ENCODE measurements at places on chromosomes 1 and 21.

GRCh38 chr1:31372751-31373055 is 173 bp downstream of the FABP3 start:
- no peak for DNase-seq

DNA sequence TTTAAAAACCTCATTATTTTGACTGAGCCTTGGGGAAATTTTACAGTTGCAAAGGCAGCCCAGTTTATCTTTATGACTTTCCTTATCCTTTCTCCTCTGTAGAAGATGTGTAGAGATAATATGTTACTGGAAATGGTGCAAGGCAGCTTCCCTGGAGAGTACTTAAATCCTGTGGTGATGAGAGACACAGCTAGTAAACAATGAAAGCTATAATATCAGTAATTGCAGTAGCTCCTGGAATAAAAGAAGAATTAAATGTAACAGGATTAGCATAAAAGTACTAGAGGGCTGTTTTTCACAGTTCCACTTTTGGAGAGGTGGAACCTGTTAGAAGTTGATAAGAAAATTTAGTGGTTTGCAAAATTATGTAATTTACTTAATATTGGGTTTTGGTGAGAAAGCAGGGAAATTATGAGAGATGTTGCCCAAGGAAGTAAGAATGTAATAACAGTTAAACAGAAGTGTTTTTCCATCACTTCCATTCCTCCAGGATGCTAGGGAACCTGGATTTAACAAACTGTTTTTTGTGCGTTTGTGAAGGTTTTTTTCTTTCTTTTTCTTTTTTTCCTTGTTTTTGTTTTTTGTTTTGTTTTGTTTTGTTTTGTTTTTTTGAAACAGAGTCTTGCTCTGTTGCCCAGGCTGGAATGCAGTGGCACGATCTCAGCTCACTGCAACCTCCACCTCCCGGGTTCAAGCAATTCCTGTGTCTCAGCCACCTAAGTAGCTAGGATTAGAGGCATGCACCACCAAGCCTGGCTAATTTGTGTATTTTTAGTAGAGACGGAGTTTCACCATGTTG is 15.7 kb upstream of the EDEM3 start:
- no peak for DNase-seq

- no peak for DNase-seq
Measured at GRCh38 chr1:162757476-162757875, 33.0 kb upstream of the HSD17B7 start.

DNA sequence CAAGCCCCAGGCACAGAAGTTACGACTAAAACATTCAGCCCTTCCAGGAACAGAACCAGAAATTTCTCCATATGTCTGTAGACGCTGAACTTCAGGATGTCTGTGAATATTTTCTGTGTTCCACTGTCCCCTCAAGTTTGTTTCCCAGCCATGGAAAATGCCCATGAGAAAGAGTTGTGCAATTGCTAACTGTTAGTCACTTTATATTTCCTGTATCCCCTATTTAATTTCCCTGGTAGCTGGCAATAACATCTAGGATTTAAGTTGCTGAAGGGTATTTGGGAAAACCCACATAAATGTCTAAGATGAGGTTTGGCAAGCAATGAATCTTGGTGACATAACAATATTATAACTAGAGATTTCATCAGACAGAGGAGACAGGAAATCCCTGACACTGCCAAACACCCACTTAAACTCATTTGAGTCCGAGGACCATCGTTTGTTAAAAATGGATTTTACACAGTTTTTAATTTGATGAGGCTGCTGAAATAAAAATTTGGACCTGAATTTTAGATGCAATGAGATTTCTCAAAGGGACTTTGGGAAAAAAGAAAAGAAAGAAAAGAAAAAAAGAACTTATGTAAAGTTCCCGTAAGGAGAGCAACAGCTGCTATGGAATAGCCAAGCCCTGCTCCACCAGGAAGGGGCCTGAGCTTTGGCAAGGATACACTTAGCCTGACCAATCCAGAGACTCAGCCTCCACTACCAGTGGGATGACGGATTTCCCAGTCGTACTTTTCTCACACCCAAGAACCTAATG is 21.8 kb upstream of the ERRFI1 start:
- no peak for DNase-seq

- no peak for DNase-seq
Measured at GRCh38 chr1:55700359-55701130, 485.4 kb upstream of the USP24 start.

DNA sequence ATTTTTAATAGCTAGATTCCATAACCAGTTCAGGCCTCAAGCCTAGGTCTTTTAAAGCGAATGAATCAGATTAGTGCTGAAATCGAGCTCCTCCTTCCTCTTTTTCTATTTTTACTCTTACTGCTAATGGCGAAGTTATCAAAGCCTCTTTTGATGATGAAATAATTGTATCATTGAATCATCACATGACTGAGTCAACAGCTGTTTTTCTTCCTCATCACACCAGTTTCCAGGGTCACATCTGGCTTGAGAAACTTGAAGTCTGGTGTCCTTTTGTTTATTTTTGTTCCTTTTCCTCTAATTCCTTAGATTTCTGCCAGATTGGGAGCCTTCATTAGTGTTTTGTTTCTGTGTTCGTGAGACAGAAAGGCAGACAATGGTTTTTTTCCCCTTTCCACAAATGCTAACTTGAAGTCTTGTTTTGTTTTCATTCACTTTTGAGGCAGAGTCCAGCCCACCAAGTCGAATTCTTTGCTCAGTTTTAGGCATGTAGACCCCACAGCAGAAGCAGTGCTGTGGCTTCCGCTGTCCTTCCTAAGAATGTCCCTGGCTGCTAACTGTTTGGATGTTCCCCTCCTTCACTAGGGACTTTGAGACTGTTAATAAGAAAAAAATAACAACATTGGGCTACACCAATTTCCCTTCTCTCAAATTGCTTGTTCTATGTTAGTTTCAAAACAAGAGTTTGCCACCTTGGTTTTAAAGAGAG is 51.9 kb upstream of the FMOD start:
- no peak for DNase-seq

DNA sequence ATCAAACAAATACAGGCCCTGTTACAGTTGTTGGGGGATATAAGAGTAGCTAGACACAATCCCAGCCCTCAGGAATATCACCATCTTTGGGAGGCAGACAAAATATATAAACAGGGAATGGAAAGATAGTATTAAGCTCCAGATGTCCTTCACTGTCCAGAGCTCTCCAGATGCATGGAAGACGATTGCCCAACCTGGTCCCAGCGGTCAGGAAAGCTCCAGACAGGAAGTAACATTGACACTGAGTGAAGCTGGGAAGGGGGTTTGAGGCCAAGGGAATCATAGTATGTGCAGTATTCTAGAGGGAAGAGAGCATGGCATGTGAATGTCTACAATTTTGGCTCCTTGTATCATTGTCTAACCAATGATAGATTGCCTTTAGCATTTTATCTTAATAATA is 173.9 kb upstream of the HOOK1 start:
- DNase-seq = no peak

GRCh38 chr1:171081763-171082201 is 8.9 kb upstream of the FMO3 start:
- DNase-seq = no peak

- DNase-seq = no peak
Measured at GRCh38 chr1:38991638-38992411, 749 bp downstream of the AKIRIN1 start.

DNA sequence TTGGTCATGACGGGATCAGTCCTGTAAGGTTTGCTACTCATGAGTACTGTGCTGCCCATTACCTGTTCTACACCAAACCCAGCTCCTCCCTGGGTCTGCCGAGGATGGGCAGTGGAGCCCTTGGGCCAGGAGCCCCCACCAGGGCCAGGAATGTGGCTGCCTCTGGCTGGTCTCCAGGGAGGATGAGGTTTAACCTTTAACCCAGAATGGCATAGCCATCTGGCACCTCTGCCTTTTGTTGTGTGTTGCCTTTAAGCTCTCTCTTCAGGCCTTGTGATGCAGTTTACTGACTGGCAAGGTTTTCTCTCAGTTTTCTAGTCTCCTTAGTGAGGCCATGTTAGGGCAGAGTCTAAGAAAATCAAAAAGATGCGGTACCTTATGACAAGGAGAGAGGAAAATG is 38.6 kb downstream of the SIPA1L2 start:
- DNase-seq = no peak

DNA sequence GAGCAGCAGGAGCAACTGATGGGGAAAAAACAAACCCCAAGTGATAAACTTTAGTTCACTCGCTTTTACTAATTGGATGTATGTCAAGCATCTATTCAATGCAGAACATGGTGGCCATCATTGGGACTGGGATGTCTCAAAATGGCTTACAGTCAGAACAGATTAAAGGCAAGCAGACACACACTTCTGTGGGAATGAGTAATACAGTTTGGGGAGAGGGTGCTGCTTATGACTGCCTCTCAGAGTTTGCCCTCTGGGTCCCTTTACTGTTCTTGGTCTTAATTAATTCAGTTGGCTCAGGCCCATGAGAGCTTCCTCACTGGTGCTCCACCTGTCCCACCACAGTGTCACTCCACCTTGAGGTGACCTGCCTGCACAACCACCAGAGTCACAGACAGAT is 119.5 kb downstream of the TBX19 start:
- DNase-seq = no peak

GRCh38 chr1:160005070-160005469 is 26.7 kb downstream of the PIGM start:
- DNase-seq = no peak

GRCh38 chr1:23111600-23112535 is 56.8 kb downstream of the LUZP1 start:
- no peak for DNase-seq

DNA sequence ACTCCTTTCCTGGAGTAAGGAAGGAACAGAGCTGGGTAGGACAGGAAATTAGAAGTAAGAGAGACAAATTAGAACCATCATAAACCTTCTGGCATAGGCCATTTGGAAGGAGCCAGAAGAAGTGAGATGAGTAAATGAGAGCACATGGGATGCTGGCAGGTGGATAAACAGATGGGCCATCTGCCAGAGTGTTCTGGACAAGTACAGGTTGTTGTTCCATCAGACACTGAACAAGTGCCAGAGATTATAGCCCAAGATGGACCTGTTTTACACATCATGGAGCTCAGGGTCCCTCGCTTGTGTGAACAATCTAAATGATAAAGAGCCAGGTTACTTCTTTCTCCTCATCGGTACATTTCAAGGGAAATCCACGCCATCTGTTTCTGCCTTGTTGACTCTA is 200.3 kb downstream of the HHIPL2 start:
- no peak for DNase-seq

GRCh38 chr1:40096977-40097782 is at the start of gene PPT1:
TSS of gene PPT1 (minus strand) at chr1:40097252. CDS start at chr1:40097238, 14 bp downstream.
- DNase-seq = peak; percentile 70

- no peak for DNase-seq
Measured at GRCh38 chr1:17176306-17177061, 28.4 kb upstream of the PADI1 start.

DNA sequence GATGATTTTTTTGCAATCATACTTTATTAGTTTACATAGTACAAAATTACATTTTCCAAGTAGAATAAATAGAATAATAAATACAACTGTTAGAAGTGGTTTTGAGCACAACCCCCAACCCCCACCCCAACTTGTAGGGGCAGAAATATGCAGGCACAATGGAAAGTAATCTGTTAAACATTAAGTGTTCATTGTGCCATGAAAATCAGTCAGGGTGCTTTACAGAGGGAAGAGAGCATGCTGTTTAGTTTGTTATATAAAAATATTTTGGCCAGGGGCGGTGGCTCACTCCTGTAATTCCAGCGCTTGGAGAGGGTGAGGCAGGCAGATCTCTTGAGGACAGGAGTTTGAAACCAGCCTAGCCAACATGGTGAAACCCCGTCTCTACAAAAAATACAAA is 2.6 kb downstream of the OR10T2 start:
- DNase-seq = no peak

- DNase-seq = no peak
Measured at GRCh38 chr1:62840555-62840954, 56.6 kb downstream of the ATG4C start.

DNA sequence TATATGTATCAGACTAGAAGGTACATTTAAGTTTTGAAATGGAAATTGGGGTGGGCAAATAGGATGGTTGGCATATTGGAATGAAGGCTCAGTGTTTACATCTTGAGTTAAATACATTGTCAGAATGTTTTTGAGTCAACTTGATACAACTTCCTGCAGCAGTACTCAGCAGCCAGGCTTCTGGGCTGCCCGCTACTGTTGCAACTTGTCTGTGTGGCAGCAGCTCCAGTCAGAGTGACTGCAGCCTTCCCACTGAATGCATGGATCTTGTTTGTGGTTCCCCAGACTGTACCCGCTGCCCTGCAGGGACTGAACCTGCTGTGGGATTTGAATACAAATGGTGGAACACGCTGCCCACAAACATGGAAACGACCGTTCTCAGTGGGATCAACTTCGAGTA is 24.9 kb upstream of the SARS1 start:
- no peak for DNase-seq

GRCh38 chr1:47013293-47013692 is 10.2 kb upstream of the CYP4X1 start:
- DNase-seq = no peak

- no peak for DNase-seq
Measured at GRCh38 chr1:85358702-85359438, 82.4 kb upstream of the BCL10 start.

DNA sequence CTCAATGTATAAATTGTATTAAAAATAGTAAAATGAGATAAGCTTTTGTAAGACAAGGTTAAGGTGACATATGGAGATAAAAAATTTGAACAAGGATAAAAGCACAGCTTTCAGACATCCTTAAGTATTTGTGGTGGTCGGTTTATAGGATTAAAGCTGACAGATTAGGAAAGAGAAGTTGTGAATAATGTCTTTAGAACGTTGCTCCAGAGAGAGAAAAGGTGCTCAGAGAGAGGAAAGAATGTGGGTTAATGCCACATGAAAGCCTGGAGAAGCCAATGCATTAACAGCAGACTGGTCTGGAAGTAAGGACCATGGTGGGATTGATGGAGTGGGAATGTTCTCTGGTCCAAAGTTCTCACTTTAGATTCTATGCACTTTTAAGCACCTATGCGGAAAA is 44.8 kb downstream of the ATP6V1G3 start:
- DNase-seq = no peak

DNA sequence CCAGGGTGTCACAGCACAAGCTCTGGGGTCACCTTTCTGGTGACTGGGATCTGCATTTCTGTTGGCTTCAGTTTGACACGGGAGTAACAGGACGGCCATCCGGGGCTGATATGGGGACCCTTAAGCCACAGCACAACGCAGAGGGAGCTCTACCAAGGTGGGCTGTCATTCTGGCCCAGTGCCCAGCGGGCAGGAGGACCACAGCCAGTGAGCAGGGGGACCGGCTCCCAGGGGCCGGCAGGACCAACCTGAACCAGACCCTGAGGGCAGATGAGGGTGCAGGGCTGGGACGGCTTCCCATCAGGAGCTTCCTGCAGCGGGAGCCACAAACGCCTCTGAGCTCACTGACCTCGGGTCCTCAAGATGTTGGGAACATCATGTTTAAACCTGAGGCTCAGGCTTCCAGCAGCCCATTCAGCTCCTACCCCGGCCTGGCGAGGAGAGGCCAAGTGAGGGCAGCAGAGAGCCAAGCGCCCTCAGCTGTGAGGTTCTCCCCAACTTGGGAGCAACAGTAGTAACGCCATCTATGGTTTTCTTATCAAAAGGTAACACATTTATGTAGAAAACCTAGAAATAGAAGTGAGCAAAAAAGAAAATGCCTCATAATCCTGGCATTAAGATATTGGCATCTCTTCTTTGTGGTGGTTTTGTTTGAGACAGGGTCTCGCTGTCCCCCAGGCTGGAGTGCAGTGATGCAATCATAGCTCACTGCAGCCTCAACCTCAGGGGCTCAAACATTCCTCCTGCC is 26.8 kb downstream of the TMEM201 start:
- DNase-seq = no peak
